AG10803 (cell line): ENCODE measurements at places on chromosomes 12 and 14.

GRCh38 chr14:63088865-63089264 lies 43.6 kb upstream of the KCNH5 start:
- no peak for DNase-seq

- no peak for DNase-seq
These were observed 535.8 kb downstream of the PRKD1 start for GRCh38 chr14:29391801-29392200.

DNA sequence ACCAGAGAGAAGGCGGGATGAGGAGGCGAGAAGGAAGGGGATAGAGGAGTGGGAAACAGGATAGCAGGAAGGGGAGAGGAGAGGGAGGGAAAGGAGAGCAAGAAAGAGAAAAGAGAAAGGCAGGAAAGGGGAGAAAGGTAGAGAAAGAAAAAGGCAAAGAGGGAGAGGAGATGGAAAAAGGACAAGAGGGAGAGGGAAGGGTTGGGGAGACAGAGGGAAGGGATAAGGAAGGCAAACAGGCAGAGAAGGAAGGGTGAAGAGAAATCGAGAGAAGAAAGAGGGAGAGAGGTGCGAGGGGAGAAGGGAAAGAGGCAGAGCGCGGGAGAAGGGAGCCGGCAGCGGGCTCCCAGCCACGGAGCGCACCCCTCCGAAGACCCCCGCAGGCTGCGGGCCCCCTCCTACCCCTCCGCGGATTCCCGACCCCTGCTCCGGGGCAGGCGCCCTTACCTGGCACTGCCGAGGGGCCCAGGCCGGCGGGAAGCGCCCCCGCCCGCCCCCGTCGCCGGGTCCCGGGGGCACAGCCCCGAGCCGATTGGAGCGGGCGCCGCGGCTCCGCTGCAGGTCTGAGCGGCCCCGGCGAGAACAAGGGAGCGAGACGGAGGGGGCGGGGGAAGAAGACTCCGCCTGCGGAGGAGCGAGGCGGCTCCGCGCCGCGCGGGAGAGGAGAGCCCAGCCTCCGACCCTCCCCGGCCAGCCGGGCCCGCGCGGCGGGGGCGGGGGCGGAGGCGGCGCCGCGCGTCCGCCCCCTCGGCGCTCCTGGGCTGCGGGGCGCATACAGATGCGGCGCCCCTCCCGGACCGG lies at the start of gene CDH24:
TSS of gene CDH24 (minus strand) at position 565 of the 801 bp plus-strand sequence. CDS start 1,787 bp downstream, outside the sequence.
- DNase-seq, result peak; percentile 55

- no peak for DNase-seq
These were observed 7.3 kb upstream of the KRT4 start for GRCh38 chr12:52821071-52821730.

DNA sequence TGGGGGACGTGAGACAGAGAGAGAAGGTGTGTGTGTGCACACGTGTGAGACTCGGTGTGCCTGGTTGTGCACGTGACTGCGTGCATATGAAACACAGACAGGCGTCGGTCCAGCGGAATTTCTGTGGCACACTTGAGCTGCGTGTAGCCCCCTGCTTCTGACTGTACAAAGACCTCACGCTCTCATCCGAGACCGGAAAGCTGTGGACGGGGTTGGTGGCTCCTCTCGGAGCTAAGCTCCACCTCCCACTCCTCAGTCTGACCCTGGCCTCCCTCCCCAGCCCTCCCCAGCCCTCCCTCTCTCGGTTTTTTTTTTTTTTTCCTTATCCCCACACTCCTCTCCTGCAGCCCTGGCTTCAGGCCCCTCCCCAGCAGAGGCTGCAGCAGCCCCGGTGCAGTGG lies 8.3 kb upstream of the C14orf180 start:
- no peak for DNase-seq

DNA sequence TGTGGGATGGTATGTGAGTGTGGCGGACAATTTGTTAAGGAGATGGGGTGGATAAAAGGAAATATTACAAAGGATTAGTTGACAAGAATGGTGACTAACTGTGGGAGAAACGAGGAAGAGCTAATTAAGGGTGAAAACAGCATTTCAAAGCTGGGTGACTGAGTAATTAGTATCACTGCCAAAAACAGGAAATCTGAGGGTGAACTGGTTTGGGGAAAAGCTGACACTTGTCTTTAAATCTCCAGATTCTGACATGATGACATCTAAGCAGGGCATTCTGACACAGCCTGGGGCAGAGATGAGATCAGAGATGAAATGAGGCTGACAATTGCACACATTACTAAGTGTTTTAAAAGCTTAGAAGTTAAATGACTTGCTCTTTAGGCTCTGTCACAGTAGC lies 42.4 kb upstream of the CCDC175 start:
- DNase-seq, result no peak

GRCh38 chr14:56278383-56278782 lies 160.2 kb downstream of the PELI2 start:
- DNase-seq, result no peak

- no peak for DNase-seq
These were observed 45.6 kb upstream of the EGLN3 start for GRCh38 chr14:33996462-33996861.
